Smooth muscle cell of the pulmonary artery (primary cell): ENCODE measurements at places on chromosomes 7 and 10. TPM values are rescaled to one million over a fixed set of nuclear protein-coding genes. Genes with fewer than 3 reads are reported as not detected.

The PLA2G12B gene
- total RNA-seq, result not detected in 2 replicates

The CRTAC1 gene
- 0.07 and 0.50 TPM in 2 replicates for total RNA-seq

The LRRC18 gene
- not detected in 2 replicates for total RNA-seq

The GCK gene
- 1.0 and 1.4 TPM in 2 replicates for total RNA-seq

The GRID1 gene
- 0.03 and 0.46 TPM in 2 replicates for total RNA-seq

The SLC16A9 gene
- 2.5 and 15.1 TPM in 2 replicates for total RNA-seq

The TIMM23B gene
- total RNA-seq, result 14.8 and 17.3 TPM in 2 replicates

The CLDN12 gene
- total RNA-seq, result 56.5 and 58.6 TPM in 2 replicates

The ZC3HAV1 gene
- 39.7 and 42.8 TPM in 2 replicates for total RNA-seq

The APBB1IP gene
- total RNA-seq, result 0.13 and 0.26 TPM in 2 replicates

The SPDYE9 gene
- total RNA-seq, result not detected in 2 replicates

The LGI1 gene
- total RNA-seq, result 0.13 TPM in 1 of 2 replicates, not detected in the other

The MYPN gene
- total RNA-seq, result 1.6 and 2.3 TPM in 2 replicates

The CLEC2L gene
- not detected in 2 replicates for total RNA-seq

The ANKRD22 gene
- 0.07 TPM in 1 of 2 replicates, not detected in the other for total RNA-seq

The TCTN3 gene
- 65.6 and 66.6 TPM in 2 replicates for total RNA-seq

The EMX2 gene
- 0.65 TPM in 1 of 2 replicates, not detected in the other for total RNA-seq

The CLEC5A gene
- not detected in 2 replicates for total RNA-seq

The MEPCE gene
- 26.9 and 30.4 TPM in 2 replicates for total RNA-seq
